GM04503 (cell line): ENCODE measurements at places on chromosomes 5 and 9.
A peak's percentile ranks its signal among the peaks of the same experiment; 100 is the strongest.

DNA sequence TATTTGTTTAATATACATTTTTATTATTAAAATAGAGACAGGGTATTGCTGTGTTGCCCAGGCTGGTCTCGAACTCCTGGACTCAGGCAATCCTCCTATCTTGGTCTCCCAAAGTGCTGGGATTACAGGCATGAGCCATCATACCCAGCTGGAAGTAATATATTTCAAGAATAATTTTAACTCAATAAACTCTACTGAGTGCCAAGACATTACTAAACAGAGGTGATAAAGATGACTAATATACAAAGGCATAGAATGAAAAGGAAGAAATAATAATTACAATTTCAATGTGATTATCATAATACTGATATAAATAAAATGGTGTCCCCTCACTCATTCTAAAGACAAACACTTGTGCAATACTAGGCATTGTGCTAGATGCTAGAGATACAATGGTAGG, 13.9 kb downstream of the GOLPH3 start:
- DNase-seq = no peak

GRCh38 chr5:54521856-54522479, 4.4 kb downstream of the SNX18 start:
- DNase-seq = no peak

GRCh38 chr9:86733929-86734328, 213.4 kb downstream of the GAS1 start:
- no peak for DNase-seq

DNA sequence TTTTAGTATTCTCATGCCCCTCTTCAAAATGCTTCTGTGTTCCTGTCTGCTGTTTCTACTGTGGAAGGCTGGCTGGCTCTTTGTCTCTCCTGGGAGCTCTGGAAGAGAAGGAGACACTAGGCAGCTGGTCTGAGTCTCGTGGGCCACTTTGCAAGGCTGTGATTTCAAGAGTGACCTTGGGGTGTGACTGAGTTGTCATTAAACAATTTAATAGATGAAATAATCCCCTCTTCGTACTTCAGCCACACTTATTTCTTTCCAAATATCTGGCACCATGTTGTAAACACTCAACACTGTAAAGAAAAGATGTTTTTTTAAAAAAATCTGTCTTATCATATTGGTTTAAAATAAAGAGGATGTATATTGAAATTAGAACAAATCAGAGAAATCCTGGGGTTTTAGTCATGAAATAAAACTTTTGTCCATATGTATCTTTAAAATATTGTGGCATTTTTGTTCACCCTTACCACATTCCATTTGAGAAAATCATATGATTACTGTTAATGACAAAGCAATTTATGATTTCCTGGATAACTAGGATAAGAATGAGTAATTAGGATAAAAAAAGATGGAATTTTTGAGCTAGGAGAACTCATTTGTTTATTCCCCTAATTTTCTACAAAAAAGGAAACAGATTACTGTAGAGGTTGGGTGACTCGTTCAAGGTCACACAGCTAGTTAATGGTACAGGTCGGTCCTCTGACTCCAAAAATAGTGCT, 200.8 kb downstream of the MAT2B start:
- peak; percentile 0 for DNase-seq

DNA sequence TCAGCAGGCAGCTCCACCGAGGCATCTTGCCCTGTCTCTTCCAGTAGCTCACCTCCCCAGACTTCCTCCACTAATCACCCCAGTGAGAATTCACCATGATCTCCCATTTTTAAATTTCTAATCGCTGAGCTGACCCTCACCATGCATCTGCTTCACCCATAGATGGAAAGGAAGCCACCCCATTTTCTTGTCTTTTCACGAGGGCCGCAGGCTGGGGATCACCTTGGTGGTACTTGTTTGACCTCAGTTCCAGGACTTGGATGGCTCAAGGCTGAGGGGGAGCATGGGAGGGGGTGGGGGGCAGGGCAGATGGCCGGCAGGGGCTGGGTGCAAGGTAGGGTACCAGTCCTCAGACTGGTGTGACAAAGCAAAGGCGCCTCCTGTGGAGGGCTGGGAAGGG, 3.6 kb downstream of the PROP1 start:
- no peak for DNase-seq

DNA sequence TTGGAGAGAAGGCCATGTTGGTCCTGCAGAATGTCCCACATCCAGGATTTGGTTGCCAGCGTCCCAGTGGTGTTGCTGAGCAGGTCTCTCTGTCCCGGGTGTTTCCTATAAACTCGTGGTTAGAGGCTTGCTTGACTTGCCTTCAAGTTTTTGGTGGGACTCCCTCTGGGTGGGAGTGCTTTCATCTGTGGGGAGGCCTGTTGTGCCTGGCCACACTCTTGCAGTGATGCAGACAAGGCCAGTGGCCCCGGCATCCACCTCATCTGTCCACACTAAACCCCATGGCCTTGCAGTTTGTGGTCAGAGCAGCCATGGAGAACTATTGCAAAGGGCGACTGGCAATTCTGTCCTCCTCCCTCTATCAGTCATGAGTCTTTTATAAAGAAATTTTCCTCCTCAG, 71.8 kb downstream of the PHF2 start:
- no peak for DNase-seq

GRCh38 chr5:7705736-7706135, 145.2 kb downstream of the CFAP90 start:
- DNase-seq = no peak

- no peak for DNase-seq
Observed at GRCh38 chr9:136098844-136099243, 3.8 kb upstream of the NACC2 start.

DNA sequence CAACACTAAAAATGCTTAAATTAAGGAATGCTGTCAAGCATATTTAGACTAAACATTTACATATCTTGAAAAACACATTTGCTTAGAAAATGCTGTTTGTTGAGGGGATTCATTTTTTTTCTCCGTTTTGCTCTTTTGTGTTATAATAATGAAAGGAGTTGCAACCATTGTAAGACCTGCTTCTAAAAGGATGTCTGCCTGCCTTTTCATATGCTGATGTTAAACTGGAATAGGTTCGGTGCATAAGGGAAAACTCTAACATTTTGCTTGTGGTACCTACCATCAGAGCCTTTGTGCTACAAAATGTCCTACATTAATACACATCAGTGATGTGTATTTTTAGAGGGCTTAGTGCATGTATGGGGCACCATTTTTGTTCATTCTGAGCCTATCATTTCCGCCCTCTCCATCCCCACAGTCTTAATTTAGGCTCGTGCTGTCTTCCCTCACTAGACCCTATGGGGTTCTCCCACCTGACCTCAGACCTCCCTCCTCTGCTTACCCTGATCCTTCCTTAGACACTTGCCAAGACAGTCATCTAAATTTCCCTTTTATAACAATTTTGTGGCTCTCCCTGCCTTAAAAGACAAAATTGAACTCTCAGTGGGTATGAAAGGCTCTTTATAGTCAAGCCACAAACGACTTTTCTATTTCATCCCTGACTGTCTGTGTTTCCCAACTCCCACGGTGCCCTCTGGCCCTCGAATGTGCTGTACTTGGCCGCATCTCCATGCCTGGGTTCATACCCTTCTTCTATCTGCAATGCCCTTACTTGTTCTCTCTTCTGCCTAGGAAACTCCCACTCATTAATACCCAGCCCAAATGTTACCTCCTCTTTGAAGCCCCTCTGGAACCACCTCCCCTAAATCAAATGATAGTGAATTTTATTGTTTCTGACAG, 61.2 kb downstream of the CMYA5 start:
- no peak for DNase-seq

DNA sequence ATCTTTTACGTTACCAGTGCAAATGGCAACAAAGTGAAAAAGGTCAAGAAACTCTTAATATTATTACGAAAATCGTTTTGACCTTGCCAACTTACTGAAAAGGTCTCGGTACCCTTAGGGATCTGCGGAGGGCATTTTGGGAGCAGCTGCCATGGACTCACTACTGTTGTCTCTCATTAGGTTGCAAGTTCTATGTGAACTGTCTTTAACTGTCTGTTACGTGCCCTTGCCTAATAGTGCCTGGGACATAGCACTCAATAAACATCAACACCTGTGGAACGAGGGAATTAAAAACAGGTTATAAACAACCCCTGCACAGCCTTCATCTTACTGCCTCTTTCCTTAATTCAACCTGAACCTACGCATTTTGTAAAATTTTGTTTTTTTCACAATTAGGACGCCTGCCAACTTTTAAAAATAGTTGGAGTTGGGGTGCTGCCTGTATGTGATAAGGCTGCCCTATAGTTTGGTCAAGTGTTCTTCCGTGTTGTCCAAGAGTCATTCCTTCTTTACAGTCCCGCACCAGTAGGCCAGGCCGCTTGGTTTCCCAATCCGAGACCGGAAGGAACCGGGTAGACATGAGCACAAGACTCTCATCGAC, 527 bp upstream of the SREK1 start:
- DNase-seq = no peak

DNA sequence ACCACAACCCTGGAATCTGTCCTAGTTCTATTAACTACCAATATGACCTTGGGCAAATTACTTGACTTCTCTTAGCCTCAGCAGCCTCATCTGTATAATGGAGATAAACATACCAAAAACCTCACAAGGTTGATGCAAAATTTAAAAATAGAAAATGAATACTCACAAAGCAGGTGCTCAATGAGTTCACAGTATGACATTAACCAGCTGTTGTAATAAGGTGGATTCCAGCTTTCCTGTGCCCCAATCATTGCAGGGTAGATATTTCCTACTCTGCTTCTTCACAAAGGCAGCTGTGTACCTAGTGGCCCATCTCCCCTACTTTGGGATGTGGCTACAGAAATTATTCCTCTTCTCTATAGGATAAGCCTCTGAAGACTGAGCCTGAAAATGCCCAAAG, 8.8 kb downstream of the HTR4 start:
- DNase-seq = no peak

GRCh38 chr9:132978451-132979131, at the start of gene GFI1B:
Gene GFI1B (plus strand): TSS chr9:132978694. CDS start chr9:132986679, 7,985 bp downstream.
- no peak for DNase-seq

DNA sequence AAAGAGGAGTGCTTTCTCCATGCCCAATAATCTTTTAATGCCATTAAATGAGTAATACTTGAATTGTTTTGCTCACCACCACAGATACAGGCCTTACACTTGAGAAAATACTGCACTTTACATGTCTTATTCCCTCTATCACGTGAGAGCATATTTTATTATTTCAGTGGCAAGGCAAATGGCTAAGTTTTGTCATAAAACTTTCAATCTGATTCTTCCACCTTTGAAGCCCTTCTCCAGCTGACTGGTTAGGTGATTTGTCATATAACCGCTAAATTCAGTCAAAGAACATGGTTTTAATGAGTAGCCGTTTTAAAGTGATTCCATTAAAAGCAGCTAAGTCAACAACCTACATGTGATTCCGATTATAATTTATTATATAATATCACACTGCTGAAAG, 43.8 kb downstream of the FAT2 start:
- no peak for DNase-seq

GRCh38 chr9:17799369-17799768, 220.5 kb downstream of the SH3GL2 start:
- DNase-seq = no peak

DNA sequence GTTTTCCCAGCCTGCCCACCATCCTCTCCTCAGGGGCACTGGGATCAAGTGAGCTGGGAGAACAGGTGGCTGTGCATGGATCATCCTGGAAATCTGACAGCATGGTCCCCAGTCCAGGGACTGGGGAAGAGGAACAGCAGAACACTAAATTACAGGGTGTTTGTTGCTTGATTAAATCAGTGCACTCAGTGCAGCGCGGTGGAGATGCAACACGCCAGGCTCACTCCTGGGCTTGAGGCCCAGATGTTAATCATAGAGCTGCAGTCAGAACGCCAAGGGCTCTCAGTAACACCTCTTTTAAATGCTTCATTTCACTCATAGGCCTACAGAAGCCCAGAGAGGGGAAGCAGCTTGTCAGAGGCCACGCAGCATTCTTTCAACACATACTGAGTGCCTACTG, 14.2 kb upstream of the LARP1 start:
- DNase-seq = peak; percentile 26

DNA sequence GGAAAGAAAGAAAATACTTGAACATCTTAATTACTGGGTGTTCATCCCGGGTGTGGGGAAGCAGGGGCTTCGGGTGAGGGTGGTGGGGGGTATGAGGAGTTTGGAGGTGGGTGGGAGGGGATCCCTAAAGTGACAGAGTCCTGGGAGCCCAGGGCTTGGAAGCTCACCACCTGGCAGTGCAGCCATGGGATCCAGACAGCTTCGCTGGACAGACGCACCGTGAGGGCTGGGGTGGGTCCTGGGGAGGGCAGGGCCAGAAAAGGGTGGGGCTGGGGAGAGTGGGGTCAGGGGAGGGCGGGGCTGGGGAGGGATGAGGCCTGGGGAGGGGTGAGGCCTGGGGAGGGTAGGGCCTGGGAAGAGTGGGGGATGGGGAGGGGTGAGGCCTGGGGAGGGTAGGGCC, 127.5 kb upstream of the LPCAT1 start:
- DNase-seq = no peak

- no peak for DNase-seq
Observed at GRCh38 chr5:107888541-107888940, 217.8 kb upstream of the EFNA5 start.

DNA sequence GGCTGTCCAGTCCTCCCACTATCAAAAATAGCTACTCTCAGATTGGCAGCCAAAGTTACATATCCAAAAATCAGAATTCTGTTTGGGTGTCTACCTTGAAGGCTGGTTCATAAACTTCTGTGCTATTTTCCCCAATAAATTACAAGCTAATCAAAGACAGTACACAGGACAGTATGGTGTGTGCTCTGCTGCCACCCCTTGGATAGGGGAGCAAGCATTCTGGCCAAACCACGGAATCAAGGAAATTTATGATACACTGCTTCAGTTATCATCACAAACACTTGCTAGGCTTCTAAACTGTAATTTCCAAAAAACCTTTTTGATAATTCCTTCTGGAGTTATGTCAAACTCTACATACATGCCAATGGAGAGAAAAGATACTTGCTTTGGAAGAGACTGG, 15.9 kb downstream of the ETF1 start:
- no peak for DNase-seq

GRCh38 chr5:128155776-128156175, 72.2 kb downstream of the SLC12A2 start:
- no peak for DNase-seq

GRCh38 chr9:1969898-1970297, 45.2 kb upstream of the SMARCA2 start:
- DNase-seq = no peak

- DNase-seq = no peak
Observed at GRCh38 chr5:50923768-50924494, 257.5 kb downstream of the PARP8 start.

DNA sequence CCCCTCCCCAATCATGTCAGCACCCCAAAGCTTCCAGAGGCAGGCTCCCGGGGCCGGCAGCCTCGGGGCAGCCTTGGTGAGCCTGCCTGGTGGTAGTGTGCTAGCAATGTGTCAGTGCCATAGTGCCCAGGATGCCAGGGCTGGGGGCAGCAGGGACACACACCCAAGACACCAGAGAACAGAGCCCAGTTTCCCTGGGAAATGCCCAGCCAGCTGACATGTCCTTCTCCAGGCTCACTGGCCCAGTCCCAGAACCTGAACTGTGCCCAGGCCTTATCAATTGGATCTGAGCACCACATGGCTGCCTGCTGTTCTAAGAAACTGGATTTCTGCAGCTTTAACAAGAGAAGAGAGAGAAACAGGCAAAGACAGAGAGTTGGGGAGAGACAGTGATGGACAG, 74.9 kb upstream of the LRRTM2 start:
- DNase-seq = no peak
